Tibial artery (tissue), 4 donors: ENCODE measurements at places on chromosomes 4 and X.

GRCh38 chr4:147633113-147633512 is 15.9 kb downstream of the TMEM184C start:
- no peak overlapping the region for H3K4me3 ChIP-seq
- peaks cover 72% of the 10 kb centered on the region for H3K36me3 ChIP-seq
- no peaks in the 10 kb centered on the region for H3K4me1 ChIP-seq
- no peak for DNase-seq
- H3K27ac ChIP-seq: no peak overlapping the region

DNA sequence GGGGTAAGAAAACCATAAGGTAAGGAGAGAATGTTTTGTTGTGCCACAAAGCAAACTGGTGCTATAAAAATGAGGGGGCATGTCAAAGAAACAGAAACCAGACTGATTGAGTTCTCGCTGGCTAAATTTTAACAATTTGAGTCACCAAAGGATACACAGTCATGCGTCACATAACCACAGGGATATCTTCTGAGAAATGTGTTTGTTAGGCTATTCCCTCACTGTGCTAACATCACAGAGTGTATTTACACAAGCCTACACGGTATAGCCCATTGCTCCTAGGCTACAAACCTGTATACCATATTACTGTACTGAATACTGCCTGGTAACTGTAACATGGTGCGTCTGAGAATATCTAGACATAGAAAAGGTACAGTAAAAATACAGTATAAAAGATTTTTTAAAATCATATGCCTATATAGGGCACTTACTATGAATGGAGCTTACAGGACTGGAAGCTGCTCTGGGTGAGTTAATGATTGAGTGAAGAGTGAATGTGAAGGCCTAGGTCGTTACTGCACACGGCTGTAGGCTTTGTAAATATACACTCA is 50.1 kb downstream of the FBXW7 start:
- peaks cover 4% of the 10 kb centered on the region for H3K4me1 ChIP-seq
- no peak overlapping the region for H3K4me3 ChIP-seq
- no peak for DNase-seq
- H3K27ac ChIP-seq: no peak overlapping the region
- H3K27me3 ChIP-seq: no peaks in the 10 kb centered on the region

- no peak overlapping the region for H3K27ac ChIP-seq
- peaks cover 15% of the 10 kb centered on the region for H3K36me3 ChIP-seq
- no peak for DNase-seq
- H3K4me3 ChIP-seq: no peak overlapping the region
- H3K27me3 ChIP-seq: no peaks in the 10 kb centered on the region
- no peaks in the 10 kb centered on the region for H3K4me1 ChIP-seq
These were observed 127.3 kb downstream of the PTPN13 start for GRCh38 chr4:86721412-86721811.

DNA sequence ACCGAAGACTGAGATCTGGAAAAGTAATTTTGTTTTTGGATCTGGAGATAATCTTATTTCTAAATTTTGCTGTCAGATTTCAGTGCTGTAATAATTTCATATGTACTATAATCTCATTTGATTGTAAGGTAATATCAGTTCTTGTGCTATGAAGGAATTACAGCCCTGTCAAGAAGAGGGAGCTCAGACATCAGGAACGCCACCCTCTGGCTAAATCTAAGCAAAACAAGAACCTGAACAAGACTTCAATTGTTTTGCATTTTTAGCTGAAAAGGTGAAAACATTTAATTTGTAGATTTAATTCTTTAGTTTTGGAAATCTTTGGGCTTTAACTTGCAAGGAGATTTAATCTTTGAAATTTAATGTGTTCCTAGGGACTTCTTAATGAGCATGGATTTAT is 525.4 kb upstream of the HS3ST1 start:
- H3K27ac ChIP-seq: no peak overlapping the region
- H3K36me3 ChIP-seq: no peaks in the 10 kb centered on the region
- no peak for DNase-seq

DNA sequence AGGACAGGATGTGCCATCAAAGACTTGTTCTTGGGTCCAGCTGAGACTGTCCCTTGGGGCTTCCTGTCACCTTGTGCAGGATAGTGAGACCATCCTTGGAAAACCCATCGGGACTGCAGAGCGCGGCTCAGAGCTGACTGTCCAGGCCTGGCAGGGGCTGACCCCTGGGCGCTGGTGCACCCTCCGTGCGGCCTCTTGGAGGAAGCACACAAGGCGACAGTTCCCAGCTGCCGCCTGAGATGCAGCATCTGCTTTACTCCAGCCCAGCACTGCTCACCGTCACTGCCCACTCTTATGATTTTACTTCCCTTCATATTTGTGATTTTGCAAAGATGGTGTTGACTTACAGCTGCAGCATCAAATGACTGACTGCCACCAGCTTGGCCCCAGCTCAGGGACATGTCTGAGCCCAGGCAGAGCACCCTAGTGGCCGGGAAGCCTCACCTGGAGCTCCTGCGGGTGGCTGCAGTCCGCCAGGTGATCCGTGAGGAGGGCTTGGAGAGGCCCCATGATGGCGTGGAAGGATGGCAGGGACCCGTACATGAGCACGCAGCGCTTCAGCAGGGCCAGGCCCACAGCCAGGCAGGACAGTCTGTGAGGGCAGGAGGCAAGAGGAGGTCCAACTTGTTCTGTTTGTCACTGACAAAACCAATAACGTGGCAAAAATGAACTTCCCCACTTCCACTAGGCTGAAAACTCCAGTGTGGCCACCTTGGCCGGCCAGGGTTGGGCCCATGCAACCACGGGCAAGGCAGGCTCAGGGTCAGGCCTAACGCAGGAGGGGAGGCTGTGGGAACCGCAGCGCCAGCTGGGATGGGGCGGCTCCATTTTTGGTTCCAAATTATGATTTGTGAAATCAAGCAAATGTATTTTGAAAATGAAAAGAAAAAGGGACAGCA is 21.8 kb downstream of the NOP14 start:
- peak; percentile 52 for DNase-seq
- no peak overlapping the region for H3K4me3 ChIP-seq
- H3K27ac ChIP-seq: no peak overlapping the region
- H3K27me3 ChIP-seq: no peaks in the 10 kb centered on the region
- peaks cover 94% of the 10 kb centered on the region for H3K36me3 ChIP-seq
- peaks cover 3% of the 10 kb centered on the region for H3K4me1 ChIP-seq

GRCh38 chrX:92209936-92210335 is 430.8 kb downstream of the PCDH11X start:
- no peaks in the 10 kb centered on the region for H3K27me3 ChIP-seq
- no peak overlapping the region for H3K4me3 ChIP-seq
- no peaks in the 10 kb centered on the region for H3K4me1 ChIP-seq

DNA sequence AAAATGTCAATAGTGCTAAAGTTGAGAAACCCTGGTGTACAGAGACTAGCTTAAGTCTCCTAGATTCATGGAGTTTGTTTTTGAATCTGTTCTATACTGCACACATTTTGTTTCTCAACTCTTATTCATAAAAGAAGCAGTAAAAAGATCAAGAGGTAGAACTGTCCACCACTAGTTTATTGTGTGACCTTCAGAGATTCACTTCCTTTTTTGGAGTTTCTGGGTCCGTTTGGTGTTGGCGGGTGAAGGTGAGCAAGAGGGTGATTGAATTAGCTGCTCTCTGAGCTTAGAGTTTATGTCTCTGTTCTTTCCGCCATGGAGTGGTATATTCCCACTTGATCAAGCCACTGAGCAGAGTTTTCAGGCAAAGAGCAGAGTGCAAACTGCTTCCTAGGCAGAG is 21.4 kb upstream of the PLAC1 start:
- no peak overlapping the region for H3K27ac ChIP-seq
- no peaks in the 10 kb centered on the region for H3K27me3 ChIP-seq
- no peak for DNase-seq

DNA sequence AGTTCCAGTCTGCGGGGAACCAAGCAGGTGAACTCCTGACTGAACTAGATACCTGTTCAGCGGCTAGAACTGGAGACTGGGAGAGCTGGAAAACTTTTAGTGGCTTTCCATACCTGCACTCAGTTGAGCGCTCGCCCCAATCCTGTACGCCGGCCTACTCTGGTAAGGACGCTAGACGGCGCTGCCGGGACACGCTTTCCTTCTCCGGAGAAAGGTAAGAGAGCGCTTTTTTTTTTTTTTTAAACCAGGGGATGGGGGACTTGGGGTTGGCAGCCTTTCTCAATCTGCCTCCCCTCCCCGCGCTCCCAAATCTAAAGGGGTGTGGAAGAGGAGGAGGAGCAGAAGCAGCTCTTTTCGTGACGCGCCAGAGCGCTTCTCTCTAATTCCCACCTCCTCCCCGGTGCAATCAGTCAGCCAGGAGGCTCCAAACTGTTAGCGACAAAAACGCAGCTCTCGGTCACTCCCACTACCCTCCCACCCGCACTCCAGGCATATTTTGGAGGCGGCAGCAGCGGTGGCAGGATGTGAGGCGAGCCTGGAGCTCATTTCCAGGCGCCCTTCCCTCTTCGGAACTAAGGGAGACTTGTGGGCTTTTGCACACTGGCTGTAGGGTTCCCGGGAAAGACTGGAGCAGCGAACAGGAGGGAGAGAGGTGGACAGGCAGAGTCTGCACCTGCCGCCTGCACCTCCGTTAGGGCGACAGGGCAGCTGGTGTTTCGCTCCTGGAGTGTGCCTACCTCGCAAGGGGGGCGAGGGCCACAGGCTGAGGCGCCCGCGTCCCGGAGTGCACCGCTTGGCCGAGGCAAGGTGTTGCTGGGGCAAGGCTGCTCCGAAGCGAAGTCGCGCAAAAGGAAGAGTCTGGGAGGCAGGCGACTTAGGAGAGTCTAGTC is at the start of gene IL1RAPL2:
IL1RAPL2 (plus strand) TSS at position 409 of the 890 bp plus-strand sequence.
- no peak within 1 kb of the TSS for H3K4me3 ChIP-seq
- H3K27ac ChIP-seq: no peak within 1 kb of the TSS
- H3K4me1 ChIP-seq: no peaks in the 10 kb centered on the region
- no peaks in the 10 kb centered on the region for H3K27me3 ChIP-seq

- H3K4me3 ChIP-seq: no peak overlapping the region
- no peak overlapping the region for H3K27ac ChIP-seq
- no peaks in the 10 kb centered on the region for H3K27me3 ChIP-seq
- peaks cover 34% of the 10 kb centered on the region for H3K36me3 ChIP-seq
These were observed 46.5 kb downstream of the RFC1 start for GRCh38 chr4:39319676-39320075.

GRCh38 chrX:10831716-10832502 is 211.5 kb upstream of the MID1 start:
- no peak for DNase-seq
- no peaks in the 10 kb centered on the region for H3K36me3 ChIP-seq

DNA sequence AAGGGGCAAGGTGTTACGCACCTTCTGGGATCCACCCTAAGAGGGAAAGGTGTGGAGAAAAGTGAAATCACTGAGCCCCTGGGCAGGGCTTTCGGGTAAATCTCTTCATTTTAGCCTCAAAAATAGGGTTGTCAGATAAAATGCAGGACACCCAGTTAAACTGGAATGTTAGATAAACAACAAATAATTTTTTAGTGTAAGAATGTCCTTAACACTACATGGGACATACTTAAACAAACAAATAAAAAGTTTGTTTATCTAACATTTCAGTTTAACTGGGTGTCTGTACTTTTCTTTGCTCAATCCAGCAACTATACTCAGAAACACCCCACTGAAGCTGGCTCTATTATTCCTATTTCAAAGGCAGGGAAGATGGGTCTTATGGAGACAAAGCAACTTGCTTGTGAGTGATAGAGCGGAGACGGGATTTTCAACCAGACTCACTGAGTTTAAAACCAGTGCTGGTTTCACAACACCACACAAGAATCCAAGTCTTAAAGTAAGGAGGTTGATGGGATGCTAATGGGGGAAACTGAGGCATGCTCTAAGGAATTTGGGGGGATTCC is 144.8 kb upstream of the RBPJ start:
- no peak overlapping the region for H3K4me3 ChIP-seq
- no peaks in the 10 kb centered on the region for H3K36me3 ChIP-seq
- no peak overlapping the region for H3K27ac ChIP-seq
- H3K4me1 ChIP-seq: peaks cover 4% of the 10 kb centered on the region

- H3K27ac ChIP-seq: no peak overlapping the region
- DNase-seq: no peak
- no peaks in the 10 kb centered on the region for H3K4me1 ChIP-seq
- H3K4me3 ChIP-seq: no peak overlapping the region
- H3K36me3 ChIP-seq: no peaks in the 10 kb centered on the region
These were observed 31.2 kb downstream of the SLITRK2 start for GRCh38 chrX:145848857-145849256.

DNA sequence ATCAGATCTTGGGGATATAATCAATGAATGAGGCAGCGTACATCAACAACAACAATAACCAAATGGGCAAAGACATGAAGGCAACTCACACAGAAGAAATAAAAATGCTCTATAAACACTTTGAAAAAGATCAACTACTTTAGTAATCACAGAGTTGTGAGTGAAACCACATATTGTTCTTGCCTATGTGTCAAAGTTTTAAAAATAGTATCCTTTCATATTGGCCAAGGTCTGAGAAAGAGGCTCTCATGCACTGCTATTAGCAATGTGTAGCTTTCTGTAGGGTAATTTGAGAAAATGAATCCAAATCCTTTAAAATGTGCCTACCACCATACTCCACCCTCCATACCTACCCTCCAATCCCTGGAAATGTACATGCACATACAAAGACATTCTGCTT is 25.0 kb downstream of the COQ2 start:
- no peak for DNase-seq
- no peak overlapping the region for H3K27ac ChIP-seq
- H3K36me3 ChIP-seq: no peaks in the 10 kb centered on the region
- no peaks in the 10 kb centered on the region for H3K27me3 ChIP-seq

DNA sequence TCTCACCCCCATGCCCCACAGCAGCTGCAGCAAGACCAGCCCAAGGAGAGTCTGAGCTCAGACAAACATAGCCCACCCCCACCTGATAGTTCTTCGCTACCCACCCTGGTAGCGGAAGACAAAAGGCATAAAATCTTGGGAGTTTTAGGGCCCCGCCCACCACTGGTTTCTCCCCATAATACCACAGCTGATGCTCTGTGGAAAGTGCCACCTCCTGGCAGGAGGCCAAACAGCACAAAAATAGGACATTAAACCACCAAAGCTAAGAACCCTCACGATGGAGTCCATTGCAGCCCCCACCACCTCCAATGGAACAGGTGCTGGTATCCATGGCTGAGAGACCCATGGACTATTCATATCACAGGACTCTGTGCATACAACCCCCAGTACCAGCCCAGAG is 226.7 kb downstream of the SNCA start:
- no peak overlapping the region for H3K27ac ChIP-seq
- no peak for DNase-seq
- H3K4me1 ChIP-seq: no peaks in the 10 kb centered on the region
- no peaks in the 10 kb centered on the region for H3K27me3 ChIP-seq

- DNase-seq: no peak
- H3K4me1 ChIP-seq: no peaks in the 10 kb centered on the region
- H3K36me3 ChIP-seq: no peaks in the 10 kb centered on the region
- no peak overlapping the region for H3K4me3 ChIP-seq
These were observed 17.2 kb upstream of the RTL9 start for GRCh38 chrX:110341189-110342035.

DNA sequence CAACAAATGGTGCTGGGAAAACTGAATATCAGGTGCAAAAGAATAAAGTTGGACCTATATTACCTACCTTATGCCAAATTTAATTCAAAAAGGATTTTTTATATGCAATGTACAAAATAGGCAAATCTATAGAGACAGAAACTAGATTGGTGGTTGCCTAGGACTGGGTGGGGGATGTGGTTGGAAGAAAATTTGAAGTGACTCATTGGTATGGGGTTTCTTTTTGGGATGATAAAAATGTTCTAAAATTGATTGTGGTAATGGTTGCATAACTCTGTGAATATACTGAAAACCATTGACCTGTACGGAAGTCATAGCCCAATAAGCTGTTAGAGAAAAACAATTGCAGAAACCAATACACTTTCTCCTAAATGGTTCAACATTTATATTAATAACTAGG is 72.1 kb downstream of the COL4A5 start:
- H3K4me3 ChIP-seq: no peak overlapping the region
- no peak for DNase-seq
- no peaks in the 10 kb centered on the region for H3K4me1 ChIP-seq
- H3K27me3 ChIP-seq: no peaks in the 10 kb centered on the region
- no peaks in the 10 kb centered on the region for H3K36me3 ChIP-seq
